ENCODE measurements at places on chromosomes 3 and 15. TPM values are rescaled to one million over a fixed set of nuclear protein-coding genes. Genes with fewer than 3 reads are reported as not detected.

DNA sequence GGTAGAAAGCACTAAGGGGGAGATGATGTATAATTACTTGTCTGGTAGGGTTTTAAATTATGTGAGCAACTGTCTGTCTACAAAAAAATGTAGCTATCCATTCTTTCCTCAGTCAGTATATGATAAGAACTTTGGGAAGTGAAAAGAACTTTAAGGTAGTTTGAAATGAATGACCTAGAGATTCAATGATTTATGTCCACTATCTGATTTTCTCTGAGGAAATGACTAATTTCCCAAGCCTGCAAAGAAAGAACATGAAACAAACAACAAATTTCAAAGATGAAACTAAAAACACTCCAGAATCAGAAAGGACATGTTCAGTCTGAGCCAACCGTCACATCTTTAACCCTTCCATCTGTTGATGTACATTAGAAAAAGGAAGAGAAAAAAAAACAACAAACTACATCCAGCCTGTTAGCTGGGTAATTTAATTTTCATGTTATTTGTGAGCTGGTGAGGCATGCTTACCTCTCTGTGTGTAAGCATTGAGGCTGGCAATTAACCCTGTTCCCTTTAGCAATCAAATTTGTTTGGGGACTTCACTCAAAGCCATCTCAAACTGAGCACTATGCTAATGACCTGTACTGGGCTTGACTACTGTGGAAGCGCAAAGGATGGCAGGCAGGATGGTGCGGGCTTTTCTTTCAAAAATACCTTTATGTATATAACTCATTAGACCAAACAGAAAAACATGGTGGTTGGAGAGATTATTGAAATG, 220.1 kb downstream of the TUSC7 start:
- DNase-seq: no peak
- no peaks in the 10 kb centered on the region for H3K36me3 ChIP-seq
- H3K27ac ChIP-seq: no peak overlapping the region
- no peak overlapping the region for H3K4me3 ChIP-seq
- no peaks in the 10 kb centered on the region for H3K27me3 ChIP-seq

GRCh38 chr3:134797741-134798451, 2.8 kb downstream of the EPHB1 start:
- peaks cover 9% of the 10 kb centered on the region for H3K27me3 ChIP-seq
- no peak for DNase-seq
- no peaks in the 10 kb centered on the region for H3K4me1 ChIP-seq
- no peak overlapping the region for H3K27ac ChIP-seq
- no peaks in the 10 kb centered on the region for H3K36me3 ChIP-seq

IL20RB gene
- 0.78 TPM for polyA plus RNA-seq

- H3K27me3 ChIP-seq: no peaks in the 10 kb centered on the region
- H3K4me1 ChIP-seq: peaks cover 2% of the 10 kb centered on the region
- H3K4me3 ChIP-seq: no peak overlapping the region
- no peak for DNase-seq
- peaks cover 17% of the 10 kb centered on the region for H3K36me3 ChIP-seq
- H3K27ac ChIP-seq: no peak overlapping the region
These were observed 17.4 kb downstream of the TLE3 start for GRCh38 chr15:70080347-70080746.

SHF gene
- 11.3 TPM for polyA plus RNA-seq

- H3K27me3 ChIP-seq: no peaks in the 10 kb centered on the region
- no peak overlapping the region for H3K4me3 ChIP-seq
- no peaks in the 10 kb centered on the region for H3K4me1 ChIP-seq
- H3K27ac ChIP-seq: no peak overlapping the region
- no peak for DNase-seq
These were observed 45.2 kb downstream of the RARB start for GRCh38 chr3:25473246-25473645.

TRPM1 gene
- under 0.01 TPM for polyA plus RNA-seq

DNA sequence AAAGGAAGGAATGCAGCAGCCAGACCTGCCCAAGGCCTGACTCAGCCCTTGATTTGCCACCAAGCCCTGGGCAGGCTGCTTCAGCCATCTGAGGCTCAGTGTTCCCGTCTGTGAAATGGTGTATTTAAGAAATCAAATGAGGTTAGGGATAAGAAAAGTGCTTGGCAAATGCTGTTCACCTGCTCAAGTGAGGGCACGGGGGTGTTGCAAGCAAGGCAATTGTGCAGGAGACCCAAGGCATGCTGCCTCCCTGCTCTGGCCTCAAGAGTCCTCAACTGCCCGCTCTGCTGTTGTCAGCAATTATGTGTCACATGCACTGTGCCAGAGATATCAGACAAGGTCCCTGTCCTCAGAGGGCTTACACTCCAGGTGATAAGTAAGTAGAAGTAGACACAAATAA, 101.8 kb downstream of the TPRA1 start:
- no peak overlapping the region for H3K4me3 ChIP-seq
- H3K36me3 ChIP-seq: no peaks in the 10 kb centered on the region

DNA sequence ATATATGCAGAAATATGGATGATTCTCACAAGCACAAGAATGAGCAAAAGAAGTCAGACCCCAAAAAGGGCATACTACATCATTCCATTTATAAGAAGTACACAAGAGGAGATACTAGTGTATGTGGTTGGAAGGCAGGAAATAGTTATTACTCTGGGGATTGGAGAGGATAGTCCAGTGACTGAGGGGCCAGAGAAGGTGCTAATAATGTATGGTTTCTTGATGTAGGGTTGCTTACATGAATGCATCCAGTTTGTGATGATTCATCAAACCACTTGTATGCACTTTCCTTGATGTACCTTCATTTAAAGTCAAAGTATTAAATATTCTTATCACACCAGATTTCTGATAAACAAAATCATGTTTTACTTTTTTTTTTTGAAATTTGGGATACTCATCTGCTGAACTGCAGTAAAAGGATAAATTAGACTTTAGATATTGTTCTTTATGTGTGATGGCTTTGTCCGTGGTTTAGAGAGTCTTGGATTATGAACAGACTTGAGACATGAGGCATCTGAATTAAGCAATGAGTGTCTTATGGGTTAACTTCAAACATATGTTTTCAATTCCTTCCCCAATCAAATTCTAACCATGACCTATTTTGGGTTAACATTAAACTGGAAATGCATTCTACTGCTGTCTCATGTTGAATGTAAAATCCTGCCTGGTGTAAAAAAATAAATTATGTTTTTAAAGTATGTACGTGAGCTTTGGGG, 171.2 kb downstream of the SEMA6D start:
- H3K27me3 ChIP-seq: no peaks in the 10 kb centered on the region
- H3K4me1 ChIP-seq: no peaks in the 10 kb centered on the region
- H3K4me3 ChIP-seq: no peak overlapping the region
- H3K27ac ChIP-seq: no peak overlapping the region
- H3K36me3 ChIP-seq: no peaks in the 10 kb centered on the region
- DNase-seq: no peak

GRCh38 chr3:184029443-184029842, 2.1 kb upstream of the HTR3D start:
- no peak overlapping the region for H3K27ac ChIP-seq
- H3K4me1 ChIP-seq: no peaks in the 10 kb centered on the region
- no peaks in the 10 kb centered on the region for H3K36me3 ChIP-seq
- no peak overlapping the region for H3K4me3 ChIP-seq
- no peak for DNase-seq

C3orf85 gene
- 10.3 TPM for polyA plus RNA-seq

AGBL1 gene
- not detected for polyA plus RNA-seq

DNA sequence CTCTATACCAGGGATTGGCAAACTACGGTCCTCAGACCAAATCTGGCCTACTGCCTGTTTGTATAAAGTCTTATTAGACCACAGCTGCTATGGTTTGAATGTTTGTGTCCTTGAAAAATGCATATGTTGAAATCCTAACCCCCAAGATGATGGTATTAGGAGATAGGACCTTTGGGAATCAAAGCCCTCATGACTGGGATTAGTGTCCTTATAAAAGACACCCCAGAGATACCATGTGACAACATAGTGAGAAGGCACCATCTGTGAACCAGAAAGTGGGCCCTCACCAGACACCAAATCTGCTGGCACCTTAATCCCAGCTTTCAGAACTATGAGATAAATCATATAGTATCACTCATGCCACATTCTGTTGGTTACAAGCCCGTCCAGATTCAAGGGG, 7.4 kb downstream of the HMCES start:
- DNase-seq: no peak
- H3K4me1 ChIP-seq: peaks cover 3% of the 10 kb centered on the region
- no peak overlapping the region for H3K27ac ChIP-seq
- peaks cover 6% of the 10 kb centered on the region for H3K36me3 ChIP-seq
- no peak overlapping the region for H3K4me3 ChIP-seq

GRCh38 chr3:99929745-99930139, 112.1 kb downstream of the CMSS1 start:
- peaks cover 3% of the 10 kb centered on the region for H3K4me1 ChIP-seq
- no peaks in the 10 kb centered on the region for H3K27me3 ChIP-seq

DNA sequence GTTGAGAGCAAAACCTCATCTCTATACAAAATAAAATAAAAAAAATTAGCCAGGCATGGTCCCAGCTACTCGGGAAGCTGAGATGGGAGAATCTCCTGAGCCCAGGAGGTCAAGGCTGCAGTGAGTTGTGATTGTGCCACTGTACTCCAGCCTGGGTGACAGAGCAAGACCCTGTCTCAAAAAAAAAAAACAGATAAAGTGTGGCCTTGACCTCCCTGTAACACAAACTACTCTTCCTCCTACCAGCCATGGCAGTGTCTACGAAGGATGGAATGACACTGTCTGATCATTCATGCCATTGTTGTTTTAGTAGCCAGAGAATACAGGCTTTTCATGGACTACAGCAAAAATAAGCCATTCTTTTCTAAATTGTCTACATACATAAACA, 117.1 kb upstream of the IQSEC1 start:
- DNase-seq: no peak
- no peaks in the 10 kb centered on the region for H3K4me1 ChIP-seq
- no peaks in the 10 kb centered on the region for H3K27me3 ChIP-seq
- H3K36me3 ChIP-seq: no peaks in the 10 kb centered on the region

DNA sequence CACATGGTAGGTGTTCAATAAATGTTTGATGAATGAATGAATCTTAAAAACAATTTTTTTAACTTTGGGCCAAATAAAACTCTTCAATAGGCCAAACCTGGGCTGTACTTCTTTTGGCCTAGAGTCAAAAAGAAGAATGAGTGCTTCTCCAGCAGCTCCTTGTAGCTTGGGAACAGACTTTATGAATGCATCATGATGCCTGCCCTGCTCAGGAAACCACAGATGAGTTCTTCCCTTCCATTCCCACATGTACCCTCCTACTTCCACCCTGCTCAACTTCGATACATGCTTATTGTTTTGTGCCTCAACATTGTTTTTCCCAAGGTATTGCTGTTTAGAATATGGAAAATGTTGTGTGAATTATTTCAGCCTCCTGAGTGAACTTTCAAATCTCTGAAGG, 87.0 kb downstream of the FILIP1L start:
- H3K27ac ChIP-seq: no peak overlapping the region
- H3K36me3 ChIP-seq: no peaks in the 10 kb centered on the region
- no peak overlapping the region for H3K4me3 ChIP-seq
- H3K4me1 ChIP-seq: peaks cover 23% of the 10 kb centered on the region
